ENCODE measurements at places on chromosomes 12 and 14. TPM values are rescaled to one million over a fixed set of nuclear protein-coding genes. Genes with fewer than 3 reads are reported as not detected.

The PARPBP gene
- 21.3 TPM for total RNA-seq

The OLR1 gene
- total RNA-seq = 0.73 TPM

The RAB2B gene
- 17.5 TPM for total RNA-seq

The SYNE3 gene
- total RNA-seq = 0.93 TPM

The NTF3 gene
- total RNA-seq = not detected

The ATG2B gene
- total RNA-seq = 11.1 TPM
